Choroid plexus epithelial cell (primary cell): ENCODE measurements at places on chromosomes 11 and 22.

GRCh38 chr11:70405679-70406395 lies 7.5 kb downstream of the CTTN start:
- no peak for DNase-seq

DNA sequence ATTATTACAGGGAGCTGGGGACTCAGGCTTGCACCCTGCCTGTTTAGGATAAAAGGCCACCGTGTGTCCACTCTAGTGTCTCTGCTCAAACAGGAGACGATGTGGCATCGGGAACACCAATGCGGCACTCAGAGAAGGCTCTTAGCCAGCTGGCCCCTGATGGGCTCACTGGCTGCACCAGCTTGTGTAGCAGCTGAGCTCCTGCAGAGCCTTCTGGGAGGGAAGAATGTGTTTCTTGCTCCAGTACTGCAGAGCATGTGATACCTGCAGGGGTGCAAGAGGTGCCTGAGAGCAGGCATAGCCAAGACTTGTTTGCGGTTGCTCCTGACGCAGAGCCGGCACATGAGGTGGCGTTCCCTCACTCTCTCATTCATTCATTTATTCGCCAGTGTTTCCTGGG lies 44.4 kb upstream of the KCNQ1OT1 start:
- DNase-seq, result no peak

GRCh38 chr22:26715392-26715936 lies 58.1 kb downstream of the MIAT start:
- DNase-seq, result no peak

DNA sequence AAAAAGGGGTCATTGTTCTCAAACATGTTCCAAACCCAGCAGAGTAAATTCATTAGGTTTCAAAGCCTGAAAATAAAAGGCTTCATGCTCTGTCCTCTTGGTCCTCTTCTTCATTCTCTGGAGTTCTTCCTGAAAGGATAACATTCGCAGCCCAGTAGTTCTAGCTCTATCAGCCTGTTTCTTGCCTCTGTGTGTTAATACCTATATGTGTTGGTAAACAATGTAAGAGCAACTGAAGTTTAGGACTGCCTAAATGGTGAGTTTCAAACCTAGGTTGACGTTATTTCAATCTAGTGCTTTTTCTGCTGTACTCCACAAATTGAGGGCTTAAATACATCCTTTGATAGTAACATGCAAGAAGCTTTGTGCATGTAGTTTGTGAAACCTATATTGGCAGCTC lies 9.4 kb downstream of the AASDHPPT start:
- DNase-seq, result no peak

DNA sequence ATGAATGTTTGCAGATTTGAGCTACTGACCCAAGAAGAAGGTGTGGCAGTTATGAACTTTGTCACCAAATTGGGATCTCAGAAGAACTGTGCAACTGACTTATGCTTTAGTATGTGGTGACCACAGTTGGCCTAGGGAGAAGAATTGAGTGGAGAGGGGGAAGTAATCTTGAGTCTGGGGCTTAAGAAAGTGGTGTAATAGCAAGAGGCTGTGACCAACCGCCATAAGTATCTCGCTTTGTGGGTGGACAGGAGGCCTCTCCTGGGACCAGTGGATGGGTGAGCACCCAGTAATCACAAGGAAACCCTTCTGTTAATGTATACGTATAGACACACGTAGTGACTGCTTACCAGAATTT lies 12.7 kb upstream of the IL10RA start:
- DNase-seq, result no peak

- no peak for DNase-seq
Observed at GRCh38 chr11:3981084-3981633, 113.4 kb upstream of the RRM1 start.

DNA sequence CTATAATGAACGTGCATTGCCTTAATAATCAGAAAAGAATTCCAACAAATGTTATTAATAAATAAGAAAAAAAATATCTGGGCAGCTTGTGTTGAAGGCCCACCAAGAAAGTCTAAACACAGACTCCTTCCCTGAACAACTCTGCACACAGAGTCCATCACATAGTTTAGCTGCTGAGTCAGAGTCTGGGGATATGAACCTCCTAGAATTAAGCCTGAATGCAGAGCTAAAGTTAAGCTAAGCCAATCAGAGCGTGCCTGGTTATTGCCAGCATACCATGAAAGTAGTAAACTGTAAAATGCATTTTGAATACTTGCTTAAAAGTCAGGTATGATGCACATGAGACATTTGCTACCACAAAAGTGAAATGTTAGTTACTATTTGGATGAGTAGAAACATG lies 25.6 kb upstream of the TENM4 start:
- peak; percentile 70 for DNase-seq

GRCh38 chr11:74373382-74373781 lies 24.9 kb downstream of the PGM2L1 start:
- DNase-seq, result peak; percentile 58

GRCh38 chr11:27075655-27076054 lies 35.0 kb downstream of the BBOX1 start:
- no peak for DNase-seq

DNA sequence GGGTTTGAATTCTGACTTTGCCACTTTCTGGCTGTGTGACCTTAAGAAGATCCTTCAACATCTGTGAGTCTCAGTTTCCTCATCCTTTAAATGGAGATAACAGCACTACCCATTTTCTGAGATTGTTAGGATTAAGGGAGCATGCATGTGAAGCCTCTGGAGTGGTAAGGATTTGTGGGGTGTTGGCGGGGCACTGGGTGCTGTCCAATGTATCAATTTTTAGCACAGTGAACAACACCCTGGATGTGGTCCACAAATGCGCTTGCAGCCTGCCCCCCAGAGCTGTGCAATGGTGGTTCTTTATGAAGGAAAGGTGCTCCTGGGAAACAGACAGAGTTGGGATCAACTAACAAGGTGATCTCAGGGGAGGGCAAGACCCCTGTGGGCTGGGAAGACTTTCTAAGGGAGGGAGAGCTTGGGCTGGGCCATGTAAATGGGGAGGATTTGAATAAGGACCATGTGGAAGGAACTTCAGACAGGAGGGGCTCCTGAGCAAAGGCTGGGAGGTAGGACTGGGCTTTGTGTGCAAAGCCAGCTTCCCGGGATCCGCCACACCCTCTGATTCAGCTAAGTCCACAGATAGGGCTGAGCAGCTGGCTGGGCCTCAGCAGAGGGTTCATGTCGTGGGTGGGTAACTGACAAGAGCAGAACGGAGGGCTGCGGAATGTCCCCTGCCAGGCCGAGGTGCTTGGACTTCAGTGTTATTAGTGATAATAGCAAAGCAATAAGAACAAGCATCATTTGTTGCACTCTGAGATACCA lies 22.7 kb upstream of the RASD2 start:
- no peak for DNase-seq

DNA sequence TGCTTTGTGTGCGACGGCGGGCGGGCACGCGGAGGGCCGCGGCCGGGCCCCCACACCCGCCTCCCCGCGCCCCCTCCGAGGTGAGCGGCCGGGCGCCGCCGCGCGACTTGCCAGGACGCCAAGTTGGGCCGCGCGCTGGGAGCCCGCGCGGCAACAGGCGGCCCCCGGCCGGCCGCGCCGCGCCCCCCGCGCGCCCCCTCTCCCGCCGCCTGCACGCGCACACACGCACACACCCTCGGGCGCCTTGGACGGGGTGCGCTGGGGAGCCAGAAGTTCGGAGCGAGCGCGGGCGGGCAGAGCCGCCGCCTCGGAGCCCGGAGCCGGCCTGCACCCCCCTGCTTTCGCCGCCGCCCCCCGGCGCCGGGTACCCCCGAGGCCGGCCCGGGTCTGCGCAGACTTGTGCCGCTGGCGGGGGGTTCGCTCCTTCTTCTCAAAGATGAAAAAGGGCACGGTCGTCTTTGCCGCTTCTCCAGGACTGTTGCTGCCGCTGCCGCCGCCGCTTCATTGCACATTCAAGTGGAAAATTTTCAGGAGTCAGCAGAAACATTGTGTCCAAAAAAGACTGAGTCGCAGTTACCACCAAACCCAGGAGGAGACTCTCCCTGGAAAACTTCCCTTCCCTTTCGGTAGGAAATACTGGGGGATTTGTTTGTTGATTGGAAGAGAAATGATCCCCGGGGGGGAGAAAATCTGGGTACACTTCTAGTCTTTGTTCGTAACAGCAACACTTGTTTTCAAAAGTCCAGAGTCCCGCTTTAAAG lies 895 bp downstream of the TEAD1 start:
- no peak for DNase-seq

- no peak for DNase-seq
Observed at GRCh38 chr11:69934861-69935494, 115.8 kb upstream of the FGF3 start.

DNA sequence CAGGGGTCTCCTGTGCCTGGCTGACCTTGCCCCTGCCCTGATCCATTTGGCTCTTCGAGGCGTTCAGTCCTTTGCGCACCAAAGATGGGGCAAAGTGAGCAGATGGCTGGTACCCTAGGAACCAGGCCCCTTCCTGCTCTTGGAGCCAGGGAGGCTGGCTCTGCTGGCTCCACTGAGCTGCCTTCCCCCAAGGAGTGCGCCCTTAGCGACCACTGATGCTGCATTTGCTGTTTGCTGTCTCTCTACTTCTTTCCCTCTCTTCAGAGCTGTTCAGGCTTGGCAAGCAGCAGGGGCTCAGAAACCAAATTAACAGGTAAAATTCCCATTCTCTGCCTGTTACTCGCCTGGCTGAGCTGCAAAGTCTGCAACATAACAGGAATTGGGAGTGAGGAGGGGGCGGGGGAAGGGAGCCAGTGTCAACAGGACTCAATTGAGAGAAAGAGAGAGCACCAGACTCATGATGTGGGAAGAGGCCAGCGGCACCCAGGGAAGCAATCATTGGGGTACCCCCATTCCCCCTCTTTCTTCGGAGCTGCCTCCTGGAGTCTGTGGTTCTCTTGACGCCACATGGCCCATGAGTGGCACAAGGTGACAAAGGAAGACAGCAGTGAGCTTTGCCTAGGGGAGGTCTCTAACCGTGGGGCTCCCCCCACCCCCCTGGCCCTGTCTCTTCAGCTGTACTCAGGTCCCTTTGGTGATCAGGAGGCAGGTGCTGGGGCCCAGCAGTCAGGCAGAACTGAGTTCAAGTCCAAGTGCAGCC lies 102.3 kb downstream of the TP53I11 start:
- no peak for DNase-seq

DNA sequence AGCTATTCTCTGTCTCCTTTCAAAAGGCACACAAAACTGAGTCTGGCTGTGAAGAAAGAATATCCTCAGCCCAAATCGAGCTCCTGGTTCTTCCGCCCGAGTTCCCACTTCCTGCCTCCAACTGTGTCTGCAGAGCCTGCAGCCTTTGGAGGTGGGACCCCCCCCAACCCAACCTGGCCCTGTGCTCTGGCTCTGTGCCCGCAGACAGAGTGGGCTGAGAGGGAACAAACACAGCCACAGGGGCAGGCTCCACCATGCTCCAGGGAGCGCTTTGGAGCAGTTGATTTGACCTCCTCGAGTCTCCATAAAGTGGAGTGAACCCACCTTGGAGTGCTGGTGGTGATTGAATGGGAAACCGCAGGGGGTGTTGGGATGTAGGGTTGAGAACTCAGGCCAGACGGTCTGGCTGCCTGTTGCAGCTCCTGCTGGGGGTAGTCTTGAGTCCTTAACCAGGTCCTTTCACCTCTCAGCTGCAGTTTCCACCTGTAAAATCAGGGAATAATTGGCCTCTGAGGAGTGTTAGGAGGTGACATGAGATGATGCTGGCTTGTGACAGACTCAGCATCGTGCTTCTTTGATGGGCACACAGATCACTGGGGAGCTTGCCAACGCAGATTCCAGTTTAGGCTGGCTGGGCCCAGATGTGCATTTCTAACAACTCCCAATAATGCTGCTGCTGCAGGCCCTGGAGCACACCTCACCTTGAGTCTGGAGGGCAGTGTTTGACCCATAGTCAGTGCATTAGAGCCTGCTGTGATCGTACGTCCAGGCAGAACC lies 11.4 kb downstream of the DAGLA start:
- no peak for DNase-seq

DNA sequence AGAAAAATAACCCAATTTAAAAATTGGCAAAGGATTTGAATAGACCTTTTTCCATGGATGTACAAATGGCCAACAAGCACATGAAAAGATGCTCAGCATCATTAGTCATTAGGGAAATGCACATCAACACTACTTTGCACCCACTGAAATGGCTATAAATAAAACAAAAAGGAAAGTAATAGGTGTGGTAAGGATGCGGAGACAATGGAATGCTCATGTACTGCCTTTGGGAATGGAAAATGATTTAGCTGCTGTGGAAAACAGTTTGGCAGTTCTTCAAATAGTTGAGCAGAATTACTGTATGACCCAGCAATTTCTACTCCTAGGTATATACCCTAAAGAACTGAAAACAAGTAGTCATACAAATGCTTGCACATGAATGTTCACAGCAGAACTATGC lies 37.4 kb downstream of the LARGE2 start:
- no peak for DNase-seq

GRCh38 chr11:69204246-69204940 lies 48.7 kb downstream of the SMIM38 start:
- no peak for DNase-seq

GRCh38 chr11:112002491-112003216 lies 22.6 kb upstream of the DLAT start:
- DNase-seq, result no peak

- DNase-seq, result no peak
Observed at GRCh38 chr11:70912226-70912840, 340.0 kb downstream of the SHANK2 start.
